ENCODE measurements at places on chromosomes 2 and 18.

DNA sequence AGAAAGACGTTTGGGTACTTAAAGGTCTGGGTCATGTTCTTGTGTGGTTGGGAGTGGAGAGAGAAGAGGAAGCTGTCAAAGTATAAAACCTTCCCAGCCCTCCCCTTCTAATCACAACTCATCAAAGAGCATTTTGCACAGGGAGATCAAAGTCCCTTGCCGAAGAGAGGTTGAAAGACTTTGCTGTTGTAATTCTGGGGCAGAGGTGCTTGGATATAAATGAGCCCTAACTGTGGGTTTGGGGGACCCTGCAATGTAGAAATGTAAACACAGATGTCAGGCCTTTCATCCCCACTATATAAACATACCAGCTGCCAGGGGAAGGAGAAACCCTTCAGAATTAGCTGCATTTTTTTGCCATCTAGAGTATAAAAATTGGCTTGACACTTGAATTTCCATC, 182.1 kb downstream of the ETAA1 start:
- no peak for DNase-seq

DNA sequence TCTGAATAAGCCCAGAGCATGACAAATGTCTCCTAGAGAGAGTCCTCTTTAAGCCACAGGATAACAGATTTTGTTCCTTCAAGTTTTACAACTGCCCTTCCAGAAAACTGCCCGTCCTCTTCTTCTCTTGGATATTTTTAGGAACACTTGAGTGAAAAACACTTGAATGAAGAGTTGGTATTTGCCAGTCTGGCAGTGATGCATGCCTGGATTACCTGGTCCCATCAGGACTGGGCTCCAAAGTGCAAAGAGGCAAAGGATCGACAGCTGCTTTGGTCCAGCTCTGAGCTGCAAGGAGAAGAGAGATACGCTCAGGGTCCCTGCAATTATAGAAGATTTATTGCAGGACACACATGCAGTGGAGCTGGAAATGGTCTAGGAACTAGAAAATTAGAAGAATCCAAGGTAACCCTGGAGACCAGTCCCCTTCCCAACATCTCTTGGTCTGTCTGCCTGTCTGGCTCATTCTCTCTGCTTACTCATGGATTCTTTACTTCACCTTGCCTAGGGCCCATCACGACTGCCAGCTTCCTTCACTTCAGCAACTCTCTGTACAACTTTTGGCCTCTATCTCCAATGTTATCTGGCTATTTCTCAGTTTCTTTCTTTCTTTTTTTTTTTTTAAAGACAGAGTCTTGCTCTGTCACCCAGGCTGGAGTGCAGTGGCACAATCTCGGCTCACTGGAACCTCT, 112.1 kb upstream of the SIX2 start:
- DNase-seq: no peak

DNA sequence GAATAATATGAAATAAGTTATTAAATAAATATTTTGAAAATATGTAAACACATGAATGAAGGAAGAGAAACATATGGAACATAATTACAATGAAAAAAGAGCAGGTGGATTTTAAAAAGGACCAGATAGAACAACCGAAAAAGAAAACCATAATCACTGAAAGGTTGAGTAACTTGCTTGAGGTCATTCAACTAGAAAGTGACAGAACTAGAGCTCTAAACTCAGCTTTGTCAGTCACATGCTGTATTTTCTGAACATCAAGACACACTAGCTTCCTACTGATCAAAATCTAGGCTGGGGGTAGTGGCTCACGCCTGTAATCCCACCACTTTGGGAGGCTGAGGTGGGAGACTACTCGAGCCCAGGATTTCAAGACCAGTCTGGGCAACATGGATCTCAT, 30.0 kb upstream of the ITGAV start:
- DNase-seq: no peak

GRCh38 chr2:84459944-84460429, 907 bp upstream of the SUCLG1 start:
- no peak for DNase-seq

GRCh38 chr2:71783215-71783614, 329.9 kb downstream of the DYSF start:
- no peak for DNase-seq

DNA sequence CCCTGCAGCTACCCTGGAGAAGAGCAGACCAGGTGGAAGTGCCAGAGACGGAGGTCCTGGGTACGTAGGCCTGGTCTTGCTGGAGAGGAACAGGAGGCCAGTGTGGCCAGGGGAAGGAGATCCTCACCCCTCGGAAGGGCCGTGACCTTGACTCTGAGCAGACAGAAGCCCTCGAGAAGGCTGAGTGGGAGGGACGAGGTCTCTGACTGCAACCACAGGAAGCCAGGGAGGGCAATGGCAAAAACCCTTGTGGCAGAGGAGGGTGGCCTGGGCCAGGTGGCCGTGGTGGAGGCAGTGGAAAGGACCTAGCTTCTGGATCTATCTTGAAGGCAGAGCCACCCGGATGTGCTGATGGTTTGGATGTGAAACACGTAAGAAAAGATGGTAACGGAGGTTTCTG, 28.1 kb downstream of the THAP4 start:
- no peak for DNase-seq

- no peak for DNase-seq
These were observed 8.9 kb downstream of the ARHGAP25 start for GRCh38 chr2:68743531-68743930.

DNA sequence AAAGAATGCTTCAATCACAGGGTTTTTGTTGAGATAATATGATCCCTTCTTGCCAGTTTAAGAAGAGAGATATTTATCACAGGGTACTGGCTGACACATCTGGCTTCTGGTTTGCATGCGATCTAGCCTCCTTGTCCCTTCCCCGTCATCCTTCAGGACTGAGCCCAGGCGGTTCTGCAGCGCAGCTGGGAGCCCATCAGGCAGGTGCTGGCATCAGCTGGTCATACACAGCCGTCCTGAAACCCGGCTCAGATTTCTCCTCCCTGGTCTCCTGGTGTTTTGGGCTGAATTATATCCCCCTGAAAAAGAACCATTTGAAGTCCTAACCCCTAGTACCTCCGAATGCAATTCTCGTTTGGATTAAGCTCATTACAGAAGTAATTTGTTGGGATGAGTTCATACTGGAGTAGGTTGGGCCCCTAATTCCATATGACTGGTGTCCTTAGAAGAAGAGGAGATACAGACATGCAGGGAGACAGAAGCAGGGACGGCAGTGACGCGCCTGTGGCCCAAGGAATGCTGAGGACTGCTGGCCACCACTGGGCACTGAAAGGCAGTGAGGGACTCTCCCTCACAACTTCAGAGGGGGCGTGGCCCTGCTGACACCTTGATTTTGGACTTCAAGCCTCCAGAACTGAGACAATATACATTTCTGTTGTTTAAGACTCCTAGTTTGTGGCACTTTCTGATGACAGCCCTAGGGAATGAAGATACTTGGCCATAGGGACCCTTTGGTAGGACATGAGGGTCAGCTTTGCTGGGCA, 83.9 kb upstream of the ODC1 start:
- DNase-seq: no peak

- no peak for DNase-seq
These were observed 133.7 kb upstream of the ID2 start for GRCh38 chr2:8548065-8548618.

DNA sequence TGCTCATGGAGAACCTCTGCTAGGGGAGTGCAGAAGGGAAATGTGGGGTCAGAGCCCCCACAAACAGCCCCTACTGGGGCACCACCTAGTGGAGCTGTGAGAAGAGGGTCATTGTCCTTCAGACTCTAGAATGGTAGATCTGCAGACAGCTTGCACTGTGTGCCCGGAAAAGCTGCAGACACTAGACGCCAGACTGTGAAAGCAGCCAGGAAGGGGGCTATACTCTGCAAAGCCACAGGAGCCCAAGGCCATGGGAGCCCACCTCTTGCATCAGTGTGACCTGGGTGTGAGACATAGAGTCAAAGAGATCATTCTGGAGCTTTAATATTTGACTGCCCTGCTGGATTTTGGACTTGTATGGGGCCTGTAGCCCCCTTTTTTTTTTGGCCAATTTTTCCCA, 60.9 kb downstream of the RPE start:
- DNase-seq: no peak

GRCh38 chr2:226087505-226088365, 688.2 kb downstream of the NYAP2 start:
- no peak for DNase-seq

- no peak for DNase-seq
These were observed 53.2 kb downstream of the PLCL1 start for GRCh38 chr2:197857476-197858107.

GRCh38 chr2:163558251-163559021, 177.4 kb downstream of the FIGN start:
- DNase-seq: no peak

DNA sequence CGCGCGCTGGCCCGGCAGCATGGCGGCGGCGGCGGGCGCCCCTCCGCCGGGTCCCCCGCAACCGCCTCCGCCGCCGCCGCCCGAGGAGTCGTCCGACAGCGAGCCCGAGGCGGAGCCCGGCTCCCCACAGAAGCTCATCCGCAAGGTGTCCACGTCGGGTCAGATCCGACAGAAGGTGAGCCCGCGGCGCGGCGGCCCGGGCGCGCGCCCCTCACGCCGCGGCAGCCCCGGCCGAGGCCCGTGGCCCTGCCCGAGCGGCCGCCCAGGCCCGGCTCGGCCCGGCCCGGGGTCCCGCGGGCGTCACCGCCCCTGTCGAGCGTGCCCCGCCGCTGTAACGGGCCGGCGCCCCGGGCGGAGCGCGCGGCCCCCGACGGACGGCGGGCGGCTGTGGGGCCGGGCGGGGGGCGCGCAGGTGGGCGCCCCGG, 218 bp downstream of the DGKD start:
- DNase-seq: no peak

GRCh38 chr18:72458271-72458670, 85.9 kb downstream of the CBLN2 start:
- DNase-seq: no peak

DNA sequence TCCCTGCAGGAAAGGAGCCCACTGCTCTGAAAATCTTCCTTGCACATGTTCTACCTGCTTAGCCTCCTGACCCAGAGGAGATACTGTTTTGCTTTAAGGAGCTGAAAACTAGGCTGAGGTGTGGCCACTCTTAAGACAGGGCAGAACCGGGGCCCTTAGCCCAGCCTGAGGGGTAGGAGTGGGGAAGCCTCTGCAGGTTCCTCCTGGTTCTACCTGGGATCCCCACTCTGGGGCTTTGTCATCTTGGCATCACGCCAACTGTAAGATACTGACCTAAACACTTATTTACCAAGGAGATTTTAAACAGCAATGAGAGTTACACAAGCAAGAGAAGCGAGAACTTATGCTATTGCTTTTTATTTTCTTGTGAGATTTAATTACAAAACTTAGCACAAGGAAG, 86.9 kb downstream of the KCTD1 start:
- no peak for DNase-seq

DNA sequence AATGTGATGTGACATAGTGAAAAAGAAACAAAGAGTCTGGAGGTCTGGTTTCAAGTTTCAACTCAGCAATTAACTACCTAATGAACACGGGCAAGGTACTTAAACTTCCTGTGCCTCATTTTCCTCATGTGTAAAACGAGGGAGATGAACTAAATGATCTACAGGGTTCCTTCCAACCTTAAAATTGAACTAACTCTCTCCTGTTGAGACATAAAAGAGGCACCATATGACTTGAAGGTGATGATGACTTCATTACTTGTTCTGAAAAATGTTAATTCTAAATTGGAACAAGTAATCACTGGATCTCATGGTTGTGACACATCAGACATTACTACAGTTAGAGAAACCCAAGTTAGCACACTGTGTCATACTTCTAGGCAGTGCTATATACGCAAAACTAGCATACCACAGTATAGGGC, 8.9 kb upstream of the REL start:
- DNase-seq: no peak

DNA sequence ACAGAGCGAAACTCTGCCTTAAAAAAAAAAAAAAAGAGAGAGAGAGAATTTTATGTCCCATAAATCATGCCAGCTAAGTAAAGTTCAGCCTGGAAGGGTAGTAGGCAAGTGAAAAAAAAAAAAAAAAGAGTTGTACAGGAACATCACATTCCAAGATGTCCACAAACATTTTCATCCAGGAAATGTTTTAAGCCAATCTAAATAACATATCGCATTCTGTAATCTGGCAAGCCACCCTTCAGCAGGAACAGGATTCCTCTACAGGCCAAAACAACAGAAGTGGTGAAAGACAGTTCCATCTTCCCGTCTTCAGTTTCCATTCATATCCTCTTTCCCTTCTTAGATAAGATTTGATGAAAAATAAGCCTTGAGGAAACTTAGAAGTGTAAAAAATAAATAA, 1108.1 kb upstream of the DDX18 start:
- DNase-seq: no peak

DNA sequence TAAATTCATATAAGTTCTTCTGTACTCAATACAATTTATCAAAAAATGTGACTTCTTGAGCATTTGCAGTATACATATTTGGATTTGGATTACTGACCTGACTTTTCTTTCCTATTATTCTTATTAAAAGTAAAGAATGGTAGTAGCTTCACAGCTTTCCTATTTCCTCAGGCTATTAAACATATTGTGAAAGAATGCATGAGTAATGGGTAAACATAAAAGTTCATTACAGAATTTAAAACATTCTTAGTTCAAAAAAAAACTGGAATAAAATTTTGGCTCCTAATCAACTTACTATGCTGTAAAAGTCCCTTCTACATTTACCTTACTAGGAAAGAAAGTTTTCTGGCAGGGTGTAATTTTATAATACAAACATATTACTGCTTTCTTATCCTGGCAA, 27.3 kb upstream of the C2orf66 start:
- DNase-seq: no peak

DNA sequence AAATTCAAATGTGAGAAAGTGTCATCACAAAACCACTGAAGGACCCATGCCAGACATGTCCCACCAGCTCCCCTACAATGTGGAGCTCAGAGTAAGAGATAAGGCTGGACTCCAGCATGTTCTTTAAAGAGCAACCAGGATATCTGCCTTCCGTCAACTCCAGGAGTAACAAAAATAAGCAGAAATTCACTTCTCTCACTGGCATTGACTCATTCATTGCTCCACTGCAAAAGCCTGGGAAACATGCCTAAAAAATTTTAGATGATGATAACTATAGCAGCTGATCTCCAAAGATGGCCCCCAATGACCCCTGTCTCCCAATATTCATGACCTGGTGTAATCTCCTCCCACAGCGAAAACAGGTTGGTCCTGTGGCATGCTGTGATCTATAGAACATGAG, 314.5 kb downstream of the NCKAP5 start:
- DNase-seq: no peak

DNA sequence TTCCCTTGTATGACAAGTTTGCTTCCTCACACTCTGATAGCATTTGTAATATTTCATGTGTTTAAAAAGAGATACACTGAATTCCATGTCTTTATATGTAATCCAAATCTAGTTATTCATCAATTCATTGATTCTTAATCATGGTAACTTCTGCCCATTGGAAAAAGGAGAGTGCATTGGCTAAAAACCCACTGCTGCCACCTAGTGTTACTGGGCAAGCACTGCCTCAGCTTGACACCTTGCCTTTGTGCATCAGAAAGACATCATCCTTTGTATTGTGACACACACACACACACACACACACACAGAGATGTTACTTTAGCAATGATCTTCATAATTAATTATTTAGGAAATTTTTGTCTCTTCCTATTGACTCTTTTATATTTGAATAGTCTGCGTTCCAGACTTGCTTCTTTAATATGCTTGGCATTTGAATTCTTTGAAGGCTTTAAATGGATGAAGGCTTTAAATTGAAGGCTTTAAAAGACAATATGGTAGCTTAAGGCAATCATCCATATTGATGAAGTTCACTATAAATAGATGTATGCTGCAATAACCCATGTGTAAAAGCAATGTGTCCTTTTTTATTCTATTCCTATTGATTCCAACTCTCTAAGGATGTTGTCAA, 414.2 kb upstream of the CHST9 start:
- no peak for DNase-seq

GRCh38 chr2:241254904-241255351, 60.5 kb downstream of the HDLBP start:
- DNase-seq: no peak

- DNase-seq: no peak
These were observed 415.0 kb downstream of the NYAP2 start for GRCh38 chr2:225814554-225814953.
